ENCODE measurements at places on chromosomes 16 and 17.

DNA sequence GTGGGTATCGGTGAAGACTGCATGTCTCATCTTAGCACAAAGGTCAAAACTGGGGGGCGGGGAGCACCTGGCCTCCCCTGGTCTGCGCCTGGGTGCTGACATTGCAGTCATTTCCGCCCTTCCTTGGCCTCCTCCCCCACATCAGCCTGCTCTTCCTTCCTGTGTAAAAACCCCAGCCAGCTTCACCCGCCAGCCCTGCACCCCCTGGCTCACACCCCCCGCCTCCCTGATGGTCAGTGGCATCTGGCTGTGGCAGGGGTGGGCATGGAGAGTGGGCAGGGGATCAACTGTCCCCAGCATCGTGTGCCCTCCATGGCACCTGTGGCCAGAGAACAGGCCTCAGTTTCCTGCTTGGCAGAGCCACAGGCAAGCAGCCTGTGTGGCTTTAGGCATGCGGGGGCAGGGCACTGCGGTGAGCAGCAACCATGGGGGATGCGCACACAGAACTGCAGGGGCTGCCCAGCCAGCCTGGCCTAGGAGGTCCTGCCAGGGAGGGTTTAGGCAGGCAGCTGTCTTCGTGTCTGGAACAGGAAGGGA lies 26.5 kb upstream of the LASP1NB start:
- no peak for DNase-seq

DNA sequence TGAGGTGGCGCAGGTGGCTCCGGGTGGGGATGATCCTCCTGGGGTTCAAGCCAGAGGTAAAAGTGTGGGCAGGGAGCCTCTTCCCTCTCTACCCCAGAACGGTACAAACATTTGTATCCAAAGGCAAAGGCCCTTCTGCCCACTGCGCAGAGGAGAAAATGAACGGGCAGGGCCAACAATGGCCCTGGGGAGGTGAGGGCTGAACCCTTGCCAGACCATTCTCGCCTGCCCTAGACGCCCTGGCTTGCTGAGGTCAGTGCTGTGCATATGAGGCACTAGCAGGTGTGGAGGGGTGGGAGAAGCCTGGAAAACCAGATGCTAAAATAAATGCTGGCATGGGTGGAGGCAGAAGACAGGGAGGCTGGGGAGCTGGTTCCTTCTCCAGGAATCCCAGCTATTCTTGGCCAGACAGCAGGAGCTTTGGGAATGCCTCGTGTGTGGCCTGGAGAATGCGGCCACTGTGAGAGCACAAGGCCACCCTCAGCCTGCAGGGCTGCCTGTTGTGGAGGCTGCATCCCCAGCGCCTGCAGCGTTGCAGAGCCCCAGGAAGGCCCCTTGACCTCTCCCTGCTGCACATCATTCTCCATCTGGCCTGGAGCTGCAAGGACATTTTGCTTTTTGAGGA lies 4.5 kb downstream of the C17orf50 start:
- no peak for DNase-seq

- DNase-seq = no peak
These were observed 715.0 kb upstream of the CDH8 start for GRCh38 chr16:62751218-62751617.

DNA sequence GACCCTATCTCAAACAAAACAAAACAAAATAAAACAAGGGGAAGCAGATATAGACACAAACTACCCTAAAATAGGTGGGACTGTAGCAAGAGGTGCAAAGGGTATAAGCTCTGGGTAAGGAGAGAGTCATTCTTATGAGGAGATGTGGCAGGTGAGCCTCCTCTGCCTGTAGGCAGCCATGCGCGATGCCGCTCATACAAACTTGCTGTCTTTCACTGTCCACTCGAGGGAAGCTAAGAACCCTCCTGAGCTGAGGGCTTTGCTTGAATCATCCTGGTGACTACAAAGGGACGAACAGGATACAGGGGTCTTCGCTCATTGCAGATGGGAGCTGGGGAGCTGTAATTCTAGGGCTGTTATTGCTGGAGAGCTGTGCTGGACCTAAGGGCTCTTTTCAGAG lies 14.8 kb upstream of the IL27 start:
- no peak for DNase-seq

- no peak for DNase-seq
These were observed 30.0 kb downstream of the USP10 start for GRCh38 chr16:84729716-84730320.

DNA sequence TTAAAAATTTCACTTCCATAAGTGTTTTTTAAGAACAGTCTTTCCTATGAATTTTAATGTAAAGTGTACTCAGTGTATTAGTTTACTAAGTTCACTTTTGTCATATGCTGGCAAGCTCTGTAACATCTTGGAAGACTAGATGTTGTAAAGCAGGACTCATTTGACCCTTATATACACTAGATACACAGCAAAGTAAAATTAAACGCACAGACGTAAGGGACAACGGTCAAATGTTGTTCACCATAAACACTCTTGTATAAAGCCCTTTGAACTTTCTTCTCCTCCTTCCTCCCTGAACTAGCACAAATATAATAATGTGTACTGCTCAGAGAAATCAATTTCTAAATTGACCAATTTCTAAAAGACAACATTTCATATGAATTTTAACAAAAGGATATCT lies 7.0 kb upstream of the GOT2 start:
- no peak for DNase-seq

DNA sequence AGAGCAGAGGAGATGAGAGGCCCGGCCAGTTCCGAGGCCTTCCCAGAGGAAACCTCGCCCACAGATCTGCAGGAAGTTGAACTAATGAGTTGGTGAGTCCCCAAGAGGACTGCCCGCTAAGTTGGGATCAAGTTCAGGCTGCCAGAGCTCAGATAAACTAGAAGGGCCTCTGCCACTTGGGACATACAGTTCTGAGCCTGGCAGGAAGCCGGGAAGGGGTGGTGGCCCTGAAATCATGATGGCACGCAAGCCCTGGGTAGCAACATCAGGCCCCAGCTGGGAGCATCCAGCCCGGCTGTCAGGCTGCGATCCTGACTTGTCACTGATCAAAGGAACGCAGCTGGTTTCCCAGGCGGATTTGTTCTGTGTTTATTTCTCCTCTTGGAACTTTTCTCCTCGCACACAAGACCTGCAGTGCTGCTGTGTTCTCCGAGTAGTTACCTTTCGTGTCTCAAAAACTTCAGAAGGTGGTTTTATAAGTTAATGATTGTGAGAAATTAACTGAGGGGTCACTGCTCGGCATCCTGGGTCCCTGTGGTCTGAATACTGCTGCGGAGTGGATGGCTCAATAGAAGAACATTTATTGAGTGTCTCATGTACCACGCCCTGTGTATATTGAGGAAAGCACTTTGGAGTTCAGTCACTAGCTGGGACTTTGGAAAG lies 8.0 kb upstream of the WFDC1 start:
- DNase-seq = peak; percentile 82

DNA sequence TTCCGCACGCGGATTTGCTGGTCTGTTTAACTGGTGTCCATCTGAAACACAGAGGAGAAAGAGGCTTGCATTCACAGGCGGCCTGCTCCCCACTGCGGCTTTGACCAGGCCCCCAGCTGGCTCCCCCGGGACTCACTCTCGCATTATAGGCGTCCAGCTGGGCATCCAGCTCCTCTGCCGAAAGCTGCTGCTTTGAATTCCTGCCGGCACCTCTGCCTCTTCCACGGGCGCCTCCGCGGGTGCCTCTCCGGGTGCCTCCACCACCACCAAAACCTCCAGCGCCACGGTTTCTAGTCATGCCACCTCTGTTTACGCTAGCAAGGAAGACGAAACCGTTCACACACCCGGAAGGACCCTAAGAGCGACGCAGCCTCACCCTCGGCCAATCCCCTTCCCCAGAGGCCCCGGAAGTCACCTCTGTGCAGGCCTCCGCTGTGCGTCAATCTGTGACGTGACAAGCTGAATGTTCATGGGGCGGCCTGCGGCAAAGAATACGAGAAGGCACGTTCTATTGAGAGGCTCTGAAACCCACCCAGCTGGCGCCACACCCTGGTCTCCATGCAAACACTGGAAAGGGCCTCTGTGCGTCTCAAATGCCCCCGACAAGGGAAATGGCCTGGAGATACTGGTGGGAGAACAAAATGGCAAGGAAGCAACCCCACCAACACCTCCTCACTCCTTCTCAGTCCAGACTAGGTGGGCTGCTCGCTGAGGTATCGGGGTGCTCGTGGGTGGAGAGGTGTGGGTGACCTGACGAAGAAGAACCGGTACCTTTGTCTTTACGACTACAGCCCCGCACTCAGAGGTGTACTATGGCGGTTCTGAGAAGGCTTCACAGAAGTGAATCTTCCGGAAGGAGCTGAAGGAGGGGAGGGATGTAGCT lies 3.0 kb downstream of the ALYREF start:
- no peak for DNase-seq

GRCh38 chr17:15256689-15257088 lies 8.4 kb downstream of the PMP22 start:
- DNase-seq = no peak

DNA sequence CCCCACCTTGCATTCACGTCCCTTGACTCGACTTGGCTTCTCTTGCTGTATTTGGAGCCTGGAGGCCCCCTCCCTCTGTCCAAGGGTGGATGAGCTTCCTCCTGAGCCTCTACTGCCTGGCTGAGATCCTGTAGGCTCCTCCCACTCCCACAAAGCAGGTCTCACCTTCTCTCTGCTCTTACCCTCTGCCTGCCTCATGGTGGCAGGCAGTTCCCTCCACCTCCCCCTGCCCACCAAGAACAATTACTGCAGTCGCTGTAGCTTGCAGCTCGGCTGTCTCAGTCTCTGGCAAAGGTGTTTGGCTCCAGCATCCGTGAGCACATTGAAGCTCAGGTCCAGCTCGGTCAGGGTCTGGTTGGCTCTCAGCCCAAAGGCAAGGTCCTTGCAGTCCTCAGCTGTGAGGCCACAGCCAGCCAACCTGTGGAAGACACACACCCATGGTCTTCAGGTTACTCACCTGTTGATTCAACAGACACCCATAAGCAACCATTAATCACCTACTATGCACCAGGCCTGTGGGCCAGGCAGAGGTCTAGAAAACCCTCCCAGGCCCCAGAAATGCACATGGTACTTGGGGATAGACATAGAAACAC lies 42.6 kb downstream of the NLRP1 start:
- DNase-seq = no peak

DNA sequence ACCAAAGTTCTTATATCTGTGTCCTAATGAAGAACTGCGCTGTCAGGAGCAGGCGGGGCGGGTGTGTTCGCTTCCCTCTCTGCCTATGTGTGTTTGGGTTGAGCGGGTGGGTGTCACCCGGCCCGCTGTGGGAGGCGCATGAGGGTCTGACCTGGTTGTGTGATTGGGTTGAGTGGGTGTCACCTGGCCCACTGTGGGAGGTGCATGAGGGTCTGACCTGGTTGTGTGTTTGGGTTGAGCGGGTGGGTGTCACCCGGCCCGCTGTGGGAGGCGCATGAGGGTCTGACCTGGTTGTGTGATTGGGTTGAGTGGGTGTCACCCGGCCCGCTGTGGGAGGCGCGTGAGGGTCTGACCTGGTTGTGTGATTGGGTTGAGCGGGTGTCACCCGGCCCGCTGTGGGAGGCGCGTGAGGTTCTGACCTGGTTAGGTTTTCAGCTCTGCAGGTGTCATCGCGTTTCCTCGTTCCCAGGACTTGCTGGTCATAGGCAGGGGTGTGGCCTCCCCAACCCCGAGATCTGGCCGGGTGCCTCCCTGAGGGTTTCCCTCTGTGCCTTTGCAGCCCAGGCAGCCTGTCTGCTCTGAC lies 69.6 kb upstream of the ZNF750 start:
- DNase-seq = no peak

DNA sequence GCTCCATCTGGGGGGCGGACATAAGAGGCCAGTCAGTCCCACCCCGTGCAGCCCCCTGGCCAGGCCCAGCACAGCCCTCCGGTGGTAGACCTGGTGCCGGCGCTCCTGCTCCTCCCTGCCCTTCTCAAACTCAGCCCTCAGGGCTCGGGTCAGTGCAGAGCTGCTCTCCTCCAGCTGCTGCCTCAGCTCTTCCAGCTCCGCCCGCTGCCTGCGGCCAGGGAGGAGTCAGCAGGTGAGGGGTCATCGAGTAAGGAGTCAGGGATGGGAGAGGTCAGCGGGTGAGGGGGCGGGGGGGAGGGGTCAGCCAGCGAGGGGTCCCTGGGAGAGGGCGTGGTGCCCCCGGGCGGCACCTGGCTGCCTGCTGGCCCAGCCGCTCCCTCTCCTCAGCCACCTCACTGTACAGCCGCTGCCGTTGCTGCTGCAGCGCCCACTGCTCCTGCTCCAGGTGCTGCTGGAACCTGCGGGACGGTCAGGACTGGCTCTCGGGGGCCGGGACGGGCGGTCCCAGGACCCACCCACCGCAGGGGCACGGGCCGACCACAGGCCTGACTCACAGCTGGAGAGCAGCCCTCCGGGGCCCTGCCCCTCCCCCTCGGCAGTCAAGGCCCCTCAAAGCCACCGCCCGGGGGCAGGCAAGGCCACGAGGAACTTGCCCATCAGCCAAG lies 26.5 kb upstream of the AATK start:
- DNase-seq = no peak

- DNase-seq = no peak
These were observed 44.8 kb downstream of the ERN1 start for GRCh38 chr17:64084940-64085649.

GRCh38 chr17:72714357-72714966 lies 378.0 kb downstream of the SLC39A11 start:
- DNase-seq = no peak

DNA sequence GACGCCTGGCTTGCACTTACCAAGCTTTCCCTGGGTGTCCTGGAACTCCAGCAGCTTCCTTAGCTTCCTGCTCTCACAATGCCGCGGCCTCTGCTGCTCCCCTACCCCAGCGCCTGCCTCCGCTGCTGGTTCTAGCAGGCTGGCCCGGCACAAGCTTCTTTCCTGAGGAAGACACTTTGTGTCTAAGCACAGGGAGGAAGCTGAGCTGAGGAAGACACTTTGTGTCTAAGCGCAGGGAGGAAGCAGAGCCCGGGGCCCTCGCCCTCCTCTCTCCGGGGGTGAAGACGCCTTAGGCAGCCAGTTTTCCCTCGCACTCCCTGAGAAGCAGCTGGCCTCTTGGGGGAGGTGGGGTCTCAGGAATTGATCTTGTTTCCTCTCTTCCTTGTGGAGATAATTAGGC lies 64.9 kb downstream of the PLD6 start:
- DNase-seq = no peak

DNA sequence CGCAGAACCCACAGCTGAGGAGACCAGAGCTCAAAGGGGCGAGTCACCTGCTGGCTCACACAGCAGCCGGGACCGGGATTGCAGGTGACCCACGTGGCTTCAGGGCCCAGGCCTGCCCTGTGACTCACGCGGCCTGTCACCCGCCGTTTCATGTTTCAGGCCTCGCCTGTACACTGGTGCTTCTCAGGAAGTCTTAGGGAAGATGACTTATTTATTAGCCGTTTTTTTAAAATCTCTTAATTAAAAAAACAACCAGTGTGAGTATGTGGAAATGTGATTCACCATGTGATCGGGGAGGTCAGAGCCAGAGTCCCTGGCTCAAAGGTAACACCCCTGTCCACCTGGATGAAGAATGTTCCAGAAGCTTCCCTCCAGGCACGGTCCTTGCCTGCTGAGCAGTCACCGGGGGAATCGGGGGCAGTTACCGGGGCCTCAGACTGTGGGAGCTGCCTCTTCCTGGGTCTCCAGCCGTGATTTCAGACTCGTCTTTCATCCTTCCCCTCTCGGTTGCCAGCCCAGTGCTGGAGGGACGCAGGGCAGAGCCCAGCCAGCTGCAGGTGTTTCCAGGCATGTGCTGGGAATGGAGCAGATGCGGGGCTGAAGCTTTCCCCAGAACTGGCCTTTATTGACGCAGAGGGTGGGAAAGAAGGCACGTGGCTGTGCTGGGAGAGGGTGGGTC lies 49.3 kb downstream of the CMIP start:
- DNase-seq = no peak

Data from left cardiac atrium (tissue), 4 donors.